Stimulated activated CD4-positive, alpha-beta T cell treated with anti-CD3 and anti-CD28 coated beads, TNF-alpha, amount 100 ng/mL, for 24 hours (primary cell): ENCODE measurements at places on chromosomes 1 and 21.

GRCh38 chr1:118488787-118489186 is 303.8 kb upstream of the SPAG17 start:
- DNase-seq, result no peak

DNA sequence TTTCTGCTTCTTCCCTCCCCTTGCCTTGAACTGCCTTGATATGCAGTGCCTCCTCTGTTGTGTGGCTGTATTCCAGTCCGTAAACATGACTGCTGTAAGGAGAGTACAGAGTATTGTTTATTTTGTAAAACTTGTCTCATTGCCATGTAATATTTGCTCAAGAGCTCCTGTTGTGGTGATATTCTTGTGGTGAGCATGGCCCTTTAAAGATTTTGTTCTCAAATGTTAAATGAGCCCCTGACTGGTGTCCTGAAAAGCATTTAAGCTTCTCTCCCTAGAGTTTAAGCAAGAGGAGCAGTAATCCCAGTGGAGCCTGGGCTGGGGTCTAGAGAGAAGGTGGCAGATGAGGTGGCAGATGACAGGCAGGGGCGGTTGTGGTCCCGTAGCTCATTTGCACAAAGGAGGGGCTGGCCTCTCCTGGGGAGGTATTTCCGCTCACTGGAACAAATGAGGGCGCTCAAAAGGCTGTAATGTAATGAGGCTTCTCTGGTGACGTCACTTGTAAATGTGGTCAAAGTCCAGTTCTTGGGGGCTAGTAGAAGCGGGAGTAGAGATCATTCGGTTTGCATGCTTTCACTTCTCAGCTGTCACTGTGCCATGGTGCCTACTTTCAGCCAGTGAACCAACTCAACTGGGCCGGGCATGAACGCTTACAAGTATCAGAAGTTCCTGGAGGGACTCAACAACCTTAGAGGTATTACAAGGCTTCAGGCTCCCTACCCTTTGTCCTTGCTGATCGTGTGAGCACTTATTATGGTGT is 46.0 kb upstream of the MACF1 start:
- no peak for DNase-seq

- no peak for DNase-seq
These were observed 5.4 kb upstream of the NTNG1 start for GRCh38 chr1:107135463-107135862.

GRCh38 chr1:1942753-1943656 is 23.9 kb upstream of the TMEM52 start:
- DNase-seq, result no peak

DNA sequence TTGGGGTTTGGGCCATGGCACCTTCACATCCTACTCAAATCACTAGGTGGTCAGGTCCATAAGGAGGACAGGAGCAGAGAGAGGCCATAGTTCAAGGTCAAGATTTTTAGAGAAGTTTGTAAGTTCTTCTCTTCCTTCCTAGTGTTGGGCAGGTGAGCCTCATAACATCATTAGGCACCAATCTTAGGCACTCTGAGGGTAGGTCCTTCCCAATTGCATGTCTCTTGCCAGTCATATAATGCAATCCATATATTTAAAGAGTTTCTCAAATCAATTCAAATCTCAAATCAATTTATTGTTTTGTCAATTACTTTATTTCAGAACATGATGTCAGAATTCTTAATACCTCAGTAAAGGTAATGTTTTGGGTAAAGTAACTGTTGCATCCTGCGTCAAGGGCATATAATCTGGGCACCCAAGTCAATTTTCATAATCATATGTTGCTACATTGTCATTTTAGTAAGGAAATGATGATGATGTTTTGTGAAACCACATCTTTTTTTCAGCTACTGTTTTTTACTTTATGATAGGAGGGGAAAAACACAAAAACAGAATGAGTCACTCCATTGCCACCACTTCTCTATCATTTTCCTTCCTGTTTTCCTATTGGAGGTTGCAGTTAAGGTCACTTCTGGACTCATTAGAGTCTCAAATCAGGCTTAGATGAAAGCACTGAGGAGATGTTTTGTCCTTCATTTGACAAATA is 122.7 kb downstream of the UCHL5 start:
- no peak for DNase-seq

DNA sequence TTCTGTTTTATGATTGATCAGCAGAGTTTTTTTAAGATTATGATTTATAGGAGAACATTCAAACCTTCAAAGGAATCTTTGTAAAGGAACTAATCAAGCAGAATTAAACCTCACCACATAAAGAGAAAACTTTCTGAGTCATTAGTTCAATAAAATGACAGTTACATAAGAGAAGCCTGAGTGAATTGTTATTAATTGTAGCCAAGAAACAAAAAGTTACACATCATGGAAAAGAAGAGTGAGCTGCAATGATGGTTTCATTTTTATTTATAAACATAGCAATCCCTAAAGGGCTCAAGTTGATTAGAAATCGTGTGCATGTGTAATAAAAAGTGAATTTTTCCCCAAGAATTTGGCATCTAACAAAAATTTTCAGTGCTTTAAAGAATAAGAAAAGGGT is 731.4 kb downstream of the LTN1 start:
- DNase-seq, result no peak

DNA sequence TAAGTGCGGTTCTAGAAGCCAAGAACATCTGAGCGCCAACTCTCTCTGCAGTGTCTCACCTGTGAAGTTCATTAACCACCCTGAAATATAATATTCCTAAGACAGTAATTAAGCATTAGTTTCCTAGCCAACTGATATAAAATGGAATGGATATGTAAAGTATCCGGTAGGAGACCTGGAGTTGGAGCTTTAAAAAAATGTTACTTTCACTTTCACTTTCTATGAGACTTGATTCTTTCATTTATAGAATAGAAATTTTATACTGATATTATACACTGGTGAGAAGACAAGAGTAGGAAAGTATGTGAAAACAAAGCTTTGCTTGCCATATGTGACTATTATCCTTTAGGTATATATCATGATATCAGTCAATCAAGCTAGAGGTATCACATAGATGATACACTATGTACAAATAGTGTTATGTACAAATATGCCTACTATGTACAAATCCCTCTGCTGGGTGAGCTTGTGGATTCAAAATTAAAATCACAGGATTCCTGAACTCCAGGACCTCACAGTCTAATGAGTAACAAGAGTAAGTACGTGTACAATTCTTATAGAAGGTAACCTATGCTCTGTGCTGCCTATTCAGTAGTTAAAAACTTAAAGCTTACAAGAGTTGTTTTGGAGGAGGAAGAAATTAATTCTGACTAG is 934.2 kb downstream of the TTLL7 start:
- DNase-seq, result no peak

- no peak for DNase-seq
These were observed 83.5 kb upstream of the ZNF326 start for GRCh38 chr1:89911191-89911991.

GRCh38 chr1:43372172-43372571 is 4.4 kb upstream of the ELOVL1 start:
- DNase-seq, result no peak

DNA sequence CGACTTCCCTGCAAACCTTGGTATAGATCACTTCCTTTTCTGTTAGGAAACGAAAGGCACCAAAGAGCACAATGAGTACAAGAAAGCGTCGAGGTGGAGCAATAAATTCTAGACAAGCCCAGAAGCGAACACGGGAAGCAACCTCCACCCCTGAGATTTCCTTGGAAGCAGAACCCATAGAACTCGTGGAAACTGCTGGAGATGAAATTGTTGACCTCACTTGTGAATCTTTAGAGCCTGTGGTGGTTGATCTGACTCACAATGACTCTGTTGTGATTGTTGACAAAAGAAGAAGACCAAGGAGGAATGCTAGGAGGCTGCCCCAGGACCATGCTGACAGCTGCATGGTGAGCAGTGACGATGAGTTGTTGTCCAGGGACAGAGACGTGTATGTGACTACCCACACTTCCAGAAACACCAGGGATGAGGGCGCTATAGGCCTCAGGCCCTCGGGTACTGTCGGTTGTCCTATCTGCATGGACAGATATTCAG is 18.5 kb downstream of the FAM89A start:
- no peak for DNase-seq

- no peak for DNase-seq
These were observed 4.0 kb upstream of the CDA start for GRCh38 chr1:20584890-20585289.

GRCh38 chr1:40301541-40302299 is 15.4 kb downstream of the COL9A2 start:
- DNase-seq, result no peak

DNA sequence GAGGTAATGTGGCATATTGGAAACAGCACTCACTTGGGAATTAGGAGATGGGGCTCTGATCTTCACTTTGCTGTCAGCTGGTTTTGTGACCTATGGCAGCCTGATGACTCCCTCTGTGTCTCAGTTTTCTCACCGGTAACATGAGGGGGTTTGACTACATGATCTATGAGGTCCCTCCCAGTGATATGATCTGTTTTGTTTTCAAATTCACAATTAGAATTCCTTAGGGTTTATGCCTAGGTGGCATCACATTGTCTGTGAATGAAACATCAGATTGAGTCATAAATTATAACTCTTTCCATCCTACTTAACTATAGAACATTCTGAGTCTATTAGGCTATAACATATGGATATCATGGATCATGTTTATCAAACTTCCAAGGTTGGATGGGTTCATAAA is 386.6 kb downstream of the PTBP2 start:
- DNase-seq, result no peak

GRCh38 chr1:36706416-36706815 is 223.7 kb upstream of the CSF3R start:
- DNase-seq, result no peak

GRCh38 chr1:53345996-53346813 is 18.3 kb upstream of the LRP8 start:
- no peak for DNase-seq

GRCh38 chr1:230679192-230679591 is 34.7 kb downstream of the AGT start:
- DNase-seq, result no peak

DNA sequence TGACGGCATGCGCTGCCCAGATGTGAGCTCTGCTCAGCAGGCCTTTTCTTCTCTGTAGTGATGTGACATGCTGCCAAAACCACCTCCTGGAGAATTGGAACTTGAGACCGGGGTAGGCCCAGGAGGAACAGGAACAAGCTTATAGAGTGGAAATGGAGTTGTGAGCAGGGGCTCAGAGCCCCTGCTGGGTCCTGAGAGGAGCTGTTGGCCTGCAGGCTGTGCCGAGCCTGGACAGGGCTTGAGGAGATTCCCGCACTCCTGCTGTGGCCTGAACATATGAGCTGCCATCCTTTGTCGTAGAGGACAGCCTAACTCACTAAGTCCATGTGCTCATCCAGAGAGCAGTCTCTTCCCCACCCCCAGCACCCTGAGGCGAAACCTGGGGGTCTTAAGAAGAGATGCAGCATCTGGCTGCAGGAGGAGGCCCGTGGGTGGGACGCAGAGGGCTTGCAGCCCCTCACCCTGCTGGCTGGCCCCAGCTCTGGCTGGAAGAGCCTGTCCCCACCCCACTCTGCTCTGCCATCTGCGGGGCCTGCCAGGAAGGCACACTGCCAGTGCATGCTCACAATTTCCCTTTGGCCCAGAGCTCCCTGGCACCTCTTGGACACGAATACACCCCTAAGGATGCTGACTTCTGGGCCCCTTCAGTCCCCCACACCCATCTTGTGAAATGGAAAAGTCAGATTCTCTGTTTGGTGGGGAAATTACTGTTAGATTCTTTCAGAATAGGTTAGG is 42.5 kb downstream of the PTPRF start:
- DNase-seq, result no peak

DNA sequence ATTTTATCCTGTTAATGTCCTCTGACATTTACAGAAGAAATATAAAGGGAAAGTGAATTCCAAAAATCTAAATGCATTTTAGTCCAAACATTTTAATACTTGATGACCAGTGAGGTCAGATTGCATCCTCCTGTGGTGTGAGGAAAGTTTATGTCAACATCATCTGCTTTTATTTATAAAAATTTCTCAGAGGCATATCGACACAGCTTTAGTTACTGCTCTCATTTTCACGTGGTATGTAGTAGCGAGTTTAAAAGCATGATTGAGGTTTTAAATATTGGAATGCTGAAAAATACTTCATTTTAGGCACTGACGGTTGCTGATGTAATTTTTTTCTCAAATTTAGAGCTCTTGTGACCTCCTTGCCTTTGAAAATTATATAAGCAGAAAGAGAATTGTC is 234.8 kb downstream of the HMCN1 start:
- DNase-seq, result no peak

- no peak for DNase-seq
These were observed 5.7 kb upstream of the FYB2 start for GRCh38 chr1:56824938-56825337.

DNA sequence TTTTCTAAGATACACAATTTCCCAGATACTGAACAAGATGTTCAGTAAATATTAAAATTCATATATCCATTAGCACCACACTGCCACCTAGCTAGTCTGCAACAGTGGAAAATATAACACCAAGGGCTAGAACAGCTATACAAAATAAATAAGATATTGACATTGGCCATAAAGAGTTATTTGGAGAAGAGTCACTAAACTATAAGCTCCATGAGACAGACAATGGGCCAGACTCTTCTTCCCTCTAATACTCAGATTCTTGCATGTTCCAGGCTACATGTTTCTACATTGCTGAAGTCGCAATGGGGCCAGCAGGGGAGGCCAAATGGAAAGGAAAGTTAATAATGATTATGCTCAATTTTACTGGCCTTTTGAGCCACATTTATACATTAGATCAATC is 21.5 kb downstream of the SPATA6 start:
- DNase-seq, result no peak

DNA sequence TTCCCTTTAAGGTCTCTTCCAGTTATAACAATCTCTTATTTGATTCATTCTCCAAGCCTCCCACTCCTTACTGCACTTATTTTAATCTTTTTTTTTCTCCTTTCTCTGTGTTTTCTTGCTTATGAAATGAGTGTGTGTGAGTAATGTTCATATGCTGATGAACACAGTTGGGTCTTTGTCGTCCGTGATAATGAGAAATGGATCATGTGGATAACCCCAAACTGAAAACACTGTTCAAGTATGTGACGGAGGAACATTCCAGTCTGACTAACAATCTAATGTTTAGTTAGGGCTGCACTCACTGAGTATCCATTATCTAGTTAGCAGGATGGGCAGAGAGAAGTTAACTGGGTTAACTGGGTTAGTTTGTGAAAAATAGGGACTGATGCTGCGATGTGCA is 253.1 kb upstream of the DUSP10 start:
- no peak for DNase-seq

GRCh38 chr21:40976198-40977109 is 129.5 kb upstream of the DSCAM start:
- no peak for DNase-seq

- no peak for DNase-seq
These were observed 146.8 kb downstream of the PAPPA2 start for GRCh38 chr1:176609556-176610408.

DNA sequence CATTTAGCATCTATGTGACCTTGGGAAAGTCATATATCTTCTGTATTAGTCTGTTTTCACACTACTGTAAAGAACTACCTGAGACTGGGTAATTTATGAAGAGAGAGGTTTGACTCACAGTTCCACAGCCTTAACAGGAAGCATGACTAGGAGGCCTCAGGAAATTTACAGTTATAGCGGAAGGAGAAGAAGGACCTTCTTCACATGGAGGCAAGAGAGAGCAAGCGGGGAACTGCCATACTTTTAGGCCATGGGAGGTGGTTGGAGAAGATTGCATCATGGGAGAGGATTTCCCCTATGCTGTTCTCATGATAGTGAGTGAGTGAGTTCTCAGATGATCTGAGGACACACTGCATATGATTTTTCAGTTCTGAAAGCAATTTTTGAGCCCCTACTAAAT is 87.9 kb downstream of the CLEC20A start:
- no peak for DNase-seq

- DNase-seq, result no peak
These were observed 494.7 kb upstream of the ADGRL2 start for GRCh38 chr1:81305997-81306452.

GRCh38 chr1:106978477-106979322 is 77.8 kb upstream of the PRMT6 start:
- no peak for DNase-seq
